ENCODE measurements at places on chromosomes 1 and 21. TPM values are rescaled to one million over a fixed set of nuclear protein-coding genes. Genes with fewer than 3 reads are reported as not detected.

TSPAN1 gene
- 0.34 TPM for total RNA-seq

DNA sequence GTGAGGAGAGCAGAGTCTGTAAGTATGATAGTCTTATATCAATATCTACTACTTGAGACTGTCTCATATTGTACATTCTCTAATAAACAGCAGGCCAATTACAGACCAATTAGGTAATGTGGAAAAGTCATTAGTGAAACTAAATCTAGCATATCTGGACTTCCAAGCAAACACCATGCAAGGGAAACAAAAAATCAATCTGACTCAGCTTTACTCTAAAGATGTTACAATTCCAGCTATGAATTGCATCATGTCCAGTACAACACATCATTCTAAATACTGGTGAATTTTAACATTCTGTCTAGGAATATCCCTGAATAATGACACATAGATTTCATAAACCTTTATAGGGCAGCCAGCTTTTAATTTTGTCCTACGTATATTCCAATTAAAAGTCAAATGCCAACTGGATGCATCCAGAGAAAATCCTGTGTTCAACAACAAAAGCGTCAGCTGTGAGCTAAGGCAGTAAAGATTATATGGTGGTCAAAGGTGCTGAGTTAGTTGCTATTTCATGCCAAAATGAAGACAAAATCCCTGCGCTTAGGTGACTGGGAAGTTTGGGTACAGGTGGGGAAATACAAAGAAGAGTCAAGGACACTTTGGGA is 159.3 kb downstream of the TTLL7 start:
- no peak for DNase-seq
- no peaks in the 10 kb centered on the region for H3K27me3 ChIP-seq
- H3K36me3 ChIP-seq: no peaks in the 10 kb centered on the region
- H3K27ac ChIP-seq: peak overlapping the region; percentile 22

HFM1 gene
- not detected for total RNA-seq

DNA sequence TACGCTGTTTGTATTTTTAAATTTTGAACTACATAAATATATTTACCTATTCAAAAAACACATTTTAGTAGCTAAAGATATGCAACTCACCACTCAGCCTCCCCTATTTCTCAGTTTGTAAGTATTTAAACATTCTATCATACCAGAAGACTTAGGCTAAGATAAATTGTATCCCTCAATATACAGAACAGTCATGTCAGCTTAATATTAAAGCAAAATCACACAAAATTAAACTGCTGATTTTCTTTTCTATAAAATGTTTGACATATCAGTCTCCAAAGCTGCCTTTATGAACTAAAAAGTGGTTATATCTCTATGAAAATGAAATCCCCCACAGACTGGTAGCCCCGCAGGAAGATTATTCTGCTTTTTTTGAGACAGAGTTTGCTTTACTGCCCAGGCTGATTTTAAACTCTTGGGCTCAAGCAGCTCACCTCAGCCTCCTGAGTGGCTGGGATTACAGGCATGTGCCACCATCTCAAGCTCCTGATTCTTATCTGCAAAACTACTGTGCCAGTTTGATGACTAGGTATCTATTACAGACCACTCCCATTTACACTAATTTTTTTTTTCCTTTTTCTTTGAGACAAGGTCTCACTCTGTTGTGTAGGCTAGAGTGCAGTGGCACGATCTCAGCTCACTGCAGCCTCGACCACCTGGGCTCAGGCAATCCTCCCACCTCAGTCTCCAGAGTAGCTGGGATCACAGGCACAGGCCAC is 37.6 kb downstream of the NRDC start:
- H3K27ac ChIP-seq: no peak overlapping the region
- DNase-seq: no peak
- H3K4me1 ChIP-seq: peaks cover 28% of the 10 kb centered on the region
- H3K27me3 ChIP-seq: no peaks in the 10 kb centered on the region
- H3K4me3 ChIP-seq: no peak overlapping the region

RAB3B gene
- total RNA-seq: 0.09 TPM

ERVH48-1 gene
- total RNA-seq: 0.31 TPM

SLC9C2 gene
- total RNA-seq: not detected

GRCh38 chr1:173224280-173224892 is 17.3 kb upstream of the TNFSF4 start:
- no peak overlapping the region for H3K4me3 ChIP-seq
- peaks cover 18% of the 10 kb centered on the region for H3K4me1 ChIP-seq
- no peak for DNase-seq
- H3K27me3 ChIP-seq: peaks cover 5% of the 10 kb centered on the region
